Dermis blood vessel endothelial cell (primary cell): ENCODE measurements at places on chromosomes 6 and 20. TPM values are rescaled to one million over a fixed set of nuclear protein-coding genes. Genes with fewer than 3 reads are reported as not detected.

The VNN1 gene
- total RNA-seq, result not detected in 2 replicates

The SLC39A7 gene
- total RNA-seq, result 93.6 and 99.4 TPM in 2 replicates

The SLA2 gene
- total RNA-seq, result not detected in 2 replicates

The ULBP1 gene
- 0.17 and 0.23 TPM in 2 replicates for total RNA-seq

The IL17F gene
- total RNA-seq, result not detected in 2 replicates

The PRICKLE4 gene
- total RNA-seq, result 6.9 and 10.4 TPM in 2 replicates

The TCF19 gene
- total RNA-seq, result 15.8 and 39.1 TPM in 2 replicates

The KCNS1 gene
- total RNA-seq, result 0.33 and 0.68 TPM in 2 replicates

The FOXF2 gene
- total RNA-seq, result not detected in 2 replicates

The HLA-DRB1 gene
- total RNA-seq, result 0.17 TPM in 1 of 2 replicates, not detected in the other

The ISM1 gene
- total RNA-seq, result 0.09 and 0.17 TPM in 2 replicates

The FHL5 gene
- total RNA-seq, result not detected in 2 replicates

The CST8 gene
- total RNA-seq, result not detected in 2 replicates
